Activated naive CD4-positive, alpha-beta T cell treated with anti-CD3 and anti-CD28 coated beads, Interleukin-2, amount 50 U/mL, for 16 hours (primary cell): ENCODE measurements at places on chromosomes 5 and 9.

- no peak for DNase-seq
Measured at GRCh38 chr9:108996643-108997042, 16.7 kb downstream of the CTNNAL1 start.

DNA sequence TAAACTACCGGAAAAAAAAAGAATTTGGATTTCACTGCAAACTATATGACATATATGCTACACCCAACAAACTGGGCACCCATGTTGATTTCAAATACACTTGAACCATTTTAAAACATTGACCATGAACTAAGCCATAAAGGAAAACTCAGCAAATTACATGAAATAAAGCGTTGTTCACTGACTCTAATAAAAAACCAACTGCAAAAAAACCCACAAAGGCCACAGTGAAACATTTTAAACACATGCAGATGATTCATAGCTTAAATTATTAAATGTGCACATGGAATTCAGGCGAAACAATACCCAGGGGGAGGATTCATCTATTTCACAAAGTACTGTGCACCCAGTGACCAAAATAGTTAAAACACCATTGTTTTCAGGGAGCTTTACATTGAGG lies 33.3 kb downstream of the MTRR start:
- DNase-seq, result no peak

DNA sequence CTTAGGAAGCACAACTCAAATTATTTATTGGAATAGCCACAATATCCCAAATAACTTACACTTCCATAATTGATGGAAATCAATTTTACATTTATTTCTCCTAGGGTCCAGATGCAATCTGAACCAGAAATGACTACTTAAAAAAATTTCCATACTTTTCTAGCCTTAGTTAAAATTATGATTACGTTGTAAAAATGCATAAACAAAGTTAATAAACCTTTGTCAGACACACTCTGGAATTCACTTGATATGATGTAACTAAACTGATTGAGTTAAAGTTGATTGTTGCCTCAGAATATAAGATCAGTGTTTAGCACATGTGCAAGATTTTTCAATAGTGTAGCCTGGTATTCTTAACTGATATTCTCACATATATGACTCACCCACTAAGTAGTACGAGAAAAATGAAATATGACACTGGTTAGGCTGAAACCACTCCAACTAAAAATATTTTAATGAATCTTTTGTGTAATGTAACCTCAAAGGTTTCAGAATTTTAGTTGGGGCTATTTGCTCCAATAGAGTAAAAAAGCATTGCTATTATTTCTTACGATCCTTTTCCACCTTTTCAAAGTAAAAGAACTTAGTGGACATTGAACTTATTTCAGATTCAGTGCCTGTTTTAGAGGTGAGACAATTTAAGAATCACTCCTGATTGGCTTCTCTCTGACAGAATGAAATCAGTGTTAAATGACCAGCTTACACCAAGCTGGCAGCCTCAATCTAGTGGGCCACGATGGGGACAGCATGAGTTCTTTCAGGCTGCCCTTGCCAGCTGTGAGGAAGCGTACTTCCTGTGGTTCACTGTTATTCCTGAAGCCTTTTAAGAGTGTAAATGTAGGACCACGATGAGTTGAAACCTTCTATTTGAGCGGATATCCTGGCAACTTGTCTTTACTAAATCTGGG lies 277.2 kb upstream of the CDH9 start:
- no peak for DNase-seq

- no peak for DNase-seq
Measured at GRCh38 chr5:175427762-175428161, 16.2 kb downstream of the DRD1 start.

DNA sequence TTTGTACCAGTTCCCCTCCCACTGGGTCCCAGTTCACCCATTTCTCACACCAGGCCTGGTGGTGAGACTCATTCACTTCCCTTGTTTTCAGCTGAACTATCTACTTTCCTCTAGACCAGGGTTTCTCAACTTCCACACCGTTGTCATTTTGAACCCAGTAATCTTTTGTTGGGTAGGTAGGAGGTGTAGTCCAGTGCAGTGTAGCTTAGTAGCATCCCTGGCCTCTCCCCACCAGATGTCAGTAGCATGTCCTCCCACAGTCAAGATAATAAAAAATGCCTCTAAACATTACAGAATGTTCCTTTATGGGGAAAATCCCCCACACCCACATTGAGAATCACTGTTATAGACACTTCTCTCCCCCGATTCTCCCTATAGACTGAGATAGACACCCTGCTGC lies 299.1 kb downstream of the EPB41L4A start:
- no peak for DNase-seq

GRCh38 chr5:133897431-133897830 lies 71.0 kb downstream of the C5orf15 start:
- DNase-seq, result no peak

GRCh38 chr5:10377081-10377480 lies 23.6 kb downstream of the MARCHF6 start:
- DNase-seq, result no peak

- DNase-seq, result no peak
Measured at GRCh38 chr5:79847561-79847960, 143.5 kb downstream of the MTX3 start.

- no peak for DNase-seq
Measured at GRCh38 chr9:105608721-105609598, 51.0 kb downstream of the FKTN start.
